OCI-M1 (cell line): ENCODE measurements at places on chromosomes 7 and 10.
A peak's percentile ranks its signal among the peaks of the same experiment; 100 is the strongest.

DNA sequence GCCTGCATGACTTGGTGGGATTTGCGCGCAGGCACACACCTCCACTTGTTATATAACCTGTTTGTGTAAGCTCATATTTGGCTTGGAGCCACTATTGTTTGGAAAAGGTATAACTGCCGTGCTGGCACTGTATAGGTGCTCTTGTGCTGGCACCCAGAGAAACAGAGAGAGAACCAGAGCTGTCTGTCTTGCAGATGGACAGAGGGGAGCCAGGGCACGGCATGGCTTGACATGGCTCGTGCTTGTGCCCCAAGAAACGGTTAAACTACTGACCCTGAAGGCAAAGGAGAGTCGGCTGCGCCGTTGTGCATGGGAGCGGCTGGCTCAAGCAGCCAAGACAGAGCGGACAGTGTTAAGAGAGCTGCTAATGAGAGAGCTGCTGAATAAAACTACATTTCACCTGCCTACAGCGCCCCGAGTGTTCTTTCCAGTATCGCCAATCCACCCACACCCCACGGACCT, 23.2 kb downstream of the RAPGEF5 start:
- DNase-seq = no peak

- no peak for DNase-seq
These were observed 753 bp downstream of the CAMK2B start for GRCh38 chr7:44324481-44325200.

- peak; percentile 3 for DNase-seq
These were observed 17.9 kb upstream of the CLEC2L start for GRCh38 chr7:139505563-139505962.

- peak; percentile 68 for DNase-seq
These were observed 116.8 kb upstream of the PRSS1 start for GRCh38 chr7:142632271-142633134.

DNA sequence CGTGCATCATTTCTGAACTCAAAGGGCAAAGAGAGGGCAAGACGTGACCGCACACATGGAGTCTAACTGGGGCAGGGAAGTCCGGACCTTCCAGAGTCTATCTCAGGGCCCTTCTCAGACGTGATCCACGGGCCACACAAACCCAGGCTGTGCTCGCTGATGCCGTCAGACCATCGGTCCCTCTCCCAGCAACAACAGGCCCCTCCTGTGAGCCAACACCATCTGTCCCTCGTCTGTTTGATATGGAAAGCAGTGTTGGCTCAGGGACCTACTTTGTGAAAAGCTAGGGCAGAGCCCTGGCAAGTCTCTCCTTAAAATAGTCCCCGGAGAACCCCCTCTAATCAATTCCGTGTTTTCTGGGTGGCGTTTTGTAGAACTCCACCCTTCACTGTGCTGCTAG, 208.8 kb downstream of the TCERG1L start:
- DNase-seq = no peak

DNA sequence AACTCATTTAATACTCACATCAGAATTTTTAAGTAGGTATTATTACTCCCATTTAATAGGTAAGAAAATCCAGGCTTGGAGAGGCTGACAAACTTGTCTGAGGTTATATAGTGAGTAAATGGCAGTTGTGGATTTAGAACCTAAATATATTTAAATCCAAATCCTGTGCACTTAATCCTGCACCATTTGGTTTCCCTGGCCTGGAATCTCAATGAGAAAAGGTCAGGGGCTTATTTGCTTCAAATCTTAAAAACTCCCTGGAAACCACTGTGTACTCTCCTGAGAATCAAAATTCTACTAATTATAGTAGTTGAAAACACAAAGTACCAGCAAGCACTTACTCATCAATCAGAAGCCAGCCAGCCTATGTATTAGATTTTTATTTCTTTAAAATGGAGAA, 97.7 kb downstream of the DNMBP start:
- DNase-seq = no peak
